Fibroblast of villous mesenchyme (primary cell): ENCODE measurements at places on chromosomes 3 and 15.

GRCh38 chr15:68211656-68212320 is 6.7 kb upstream of the CALML4 start:
- no peak for DNase-seq

DNA sequence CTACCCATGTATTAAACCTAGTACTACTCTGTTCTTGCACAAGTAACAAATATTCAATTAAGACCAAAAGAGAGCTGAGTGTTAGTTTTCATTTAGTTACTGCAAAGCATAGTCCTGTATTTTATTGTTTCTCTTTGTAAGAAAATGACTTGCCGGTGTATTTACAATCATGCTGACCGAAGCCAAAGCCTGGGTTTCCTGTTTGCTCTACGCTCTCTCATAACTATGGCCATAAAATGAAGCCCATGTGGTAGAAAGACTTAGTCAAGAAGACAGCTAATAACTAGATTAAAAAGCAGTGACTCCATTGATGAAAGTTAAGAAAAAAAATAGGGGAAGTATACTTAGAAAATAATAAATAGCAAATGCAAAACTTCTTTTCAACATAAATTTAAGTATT is 479.9 kb downstream of the CNTN4 start:
- DNase-seq: peak; percentile 56

DNA sequence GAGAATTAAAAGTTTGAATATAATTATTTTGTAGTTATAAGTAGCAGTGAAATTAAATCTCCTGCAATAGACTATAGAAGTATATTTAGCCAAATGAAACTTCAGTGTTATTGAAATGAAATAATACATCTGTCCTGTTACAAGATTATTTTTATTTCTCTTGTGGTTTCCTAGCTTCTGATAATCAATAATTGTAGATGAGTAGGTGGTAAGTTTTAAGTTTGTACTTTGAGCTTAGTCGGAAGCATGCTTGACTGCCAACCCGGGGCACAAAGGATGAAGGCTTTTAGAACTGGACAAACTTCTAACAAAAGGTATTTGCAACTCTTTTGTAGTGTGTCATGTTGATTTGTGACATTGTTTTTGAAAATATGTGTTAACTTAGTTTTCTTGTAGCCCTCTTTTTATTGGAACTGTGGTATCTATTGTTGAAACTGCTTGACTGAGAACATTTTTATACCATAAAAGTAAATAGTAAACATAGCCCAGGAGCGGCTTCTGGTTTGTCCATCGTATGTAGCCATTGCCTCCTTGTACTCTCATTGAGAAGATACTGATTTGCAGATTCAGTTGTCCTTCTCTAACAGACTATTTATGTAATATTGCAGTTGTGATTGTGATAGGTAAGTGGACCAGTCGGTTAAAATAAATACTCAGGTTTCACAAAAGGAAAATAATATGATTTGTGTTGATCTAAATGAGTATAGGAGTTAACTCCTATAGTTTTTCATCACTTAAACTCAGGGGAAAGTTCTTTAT is 2.9 kb downstream of the CTNNB1 start:
- DNase-seq: peak; percentile 33

DNA sequence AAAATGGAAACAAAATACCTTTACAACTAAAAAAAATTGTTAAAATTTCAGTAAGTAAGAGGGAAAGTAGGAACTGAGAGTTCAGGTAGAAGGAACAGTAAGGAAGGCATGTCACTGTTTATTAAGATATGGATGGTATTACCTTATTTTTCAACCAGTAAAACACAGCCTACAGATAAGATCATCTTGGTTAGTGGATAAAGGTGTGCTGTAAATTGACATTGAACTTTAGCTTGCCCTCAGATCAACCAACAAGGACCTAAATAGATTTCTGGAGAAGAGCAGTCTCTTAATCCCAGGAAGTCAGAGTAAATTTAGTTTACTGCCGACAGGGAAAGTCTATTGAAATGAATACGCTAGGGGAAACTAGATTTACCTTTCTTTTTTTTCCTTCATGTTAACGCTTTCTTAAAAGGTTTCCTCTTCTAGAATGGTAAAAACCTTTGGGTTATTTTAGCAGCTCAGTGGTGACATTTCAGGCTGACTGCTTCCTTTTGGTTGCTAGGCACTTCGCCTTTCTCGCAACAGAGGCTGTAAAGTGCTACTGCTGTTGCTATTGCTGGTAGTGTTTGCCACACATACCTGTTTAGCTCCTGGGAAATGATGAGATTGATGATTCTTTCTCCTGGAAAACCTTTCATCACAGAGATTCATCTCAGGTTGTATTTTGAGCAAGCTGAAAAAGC is 12.9 kb downstream of the DZIP3 start:
- no peak for DNase-seq

GRCh38 chr3:45010811-45011333 is 15.2 kb upstream of the CLEC3B start:
- DNase-seq: peak; percentile 62

DNA sequence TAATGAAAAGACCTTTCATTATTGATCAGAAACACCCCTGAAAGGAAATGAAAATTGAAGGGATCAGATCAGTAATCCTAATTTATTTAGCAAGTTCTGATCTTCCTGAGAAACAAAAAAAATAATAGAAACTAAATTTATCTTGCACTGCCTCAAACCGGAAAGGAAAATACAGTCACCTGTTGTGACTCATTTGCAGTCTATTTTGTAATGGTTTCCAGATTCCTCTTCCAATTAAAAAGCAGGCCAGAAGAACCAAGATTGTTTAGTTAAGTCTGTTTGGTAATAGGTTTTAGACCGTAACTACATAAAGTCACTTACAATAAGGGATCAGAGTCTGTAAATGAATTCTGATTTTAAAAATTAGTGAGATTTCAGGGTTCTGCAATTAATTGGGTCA is 49.7 kb upstream of the ATOSA start:
- peak; percentile 37 for DNase-seq

DNA sequence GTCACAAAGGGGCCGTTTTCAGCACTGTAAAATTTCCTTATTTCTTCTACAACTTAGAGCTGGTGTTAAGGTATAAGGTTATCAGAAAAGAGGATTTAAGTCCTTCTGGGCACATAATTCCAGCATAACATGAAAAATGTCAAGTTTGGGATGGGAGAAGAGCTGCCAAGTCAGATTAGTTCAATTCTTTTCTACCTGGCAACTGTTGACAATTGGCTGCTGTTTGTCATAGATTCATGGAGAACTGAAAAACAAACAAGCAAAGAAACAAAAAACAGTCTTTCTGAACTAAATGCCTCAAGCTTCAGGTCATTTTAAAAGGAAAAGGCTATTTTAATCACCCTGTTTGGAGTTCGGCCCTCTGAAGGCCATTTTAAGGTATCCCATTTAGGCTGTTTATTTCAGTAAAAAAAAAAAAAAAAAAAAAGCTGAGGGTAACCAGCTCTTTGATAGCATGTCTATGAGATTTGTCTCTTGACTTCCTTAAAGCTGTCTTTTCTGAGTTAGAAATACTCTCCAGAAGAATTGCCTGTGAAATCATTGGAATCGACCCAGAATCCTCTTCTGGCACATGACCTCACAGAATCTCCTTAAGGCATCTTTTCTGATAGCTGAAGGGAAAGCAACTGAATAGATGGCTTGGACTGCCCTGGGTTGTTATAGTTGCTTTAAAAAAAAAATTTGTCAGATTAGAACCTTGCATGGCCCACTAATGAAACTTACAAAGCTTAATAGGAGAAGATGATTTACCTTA is 173.3 kb downstream of the SEMA6D start:
- no peak for DNase-seq

DNA sequence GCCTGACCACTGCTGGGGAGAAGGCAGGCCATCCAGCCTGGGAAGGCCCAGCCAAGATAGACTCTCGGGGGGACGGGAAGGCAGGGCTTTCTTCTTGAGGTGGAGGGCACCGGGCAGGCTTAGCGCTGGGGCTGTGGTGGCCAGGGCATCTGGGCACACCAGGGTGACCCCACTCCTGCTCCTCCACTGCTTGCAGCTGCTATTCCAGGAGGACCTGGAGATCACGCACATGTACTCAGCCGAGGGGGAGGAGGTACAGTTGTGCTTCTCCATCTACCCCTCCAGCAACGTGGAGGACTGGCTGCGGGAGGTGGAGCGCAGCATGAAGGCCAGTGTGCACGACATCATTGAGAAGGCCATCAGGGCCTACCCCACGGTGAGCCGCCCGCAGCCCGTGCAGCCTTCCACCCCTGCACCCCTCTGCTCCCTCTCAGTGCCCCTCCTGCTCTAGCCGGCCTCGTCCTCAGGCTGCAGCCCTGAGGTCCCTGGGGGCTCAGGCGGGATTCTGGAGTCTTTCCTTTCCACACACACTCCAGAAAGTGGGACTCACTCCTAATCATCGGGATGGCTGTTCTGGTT is 42.3 kb downstream of the DNAH1 start:
- no peak for DNase-seq

- DNase-seq: no peak
Observed at GRCh38 chr3:127036209-127037020, 53.5 kb downstream of the PLXNA1 start.

GRCh38 chr15:85406916-85407315 is 26.5 kb downstream of the AKAP13 start:
- DNase-seq: peak; percentile 50

GRCh38 chr3:139252719-139253118 is 91.1 kb upstream of the MRPS22 start:
- DNase-seq: no peak

DNA sequence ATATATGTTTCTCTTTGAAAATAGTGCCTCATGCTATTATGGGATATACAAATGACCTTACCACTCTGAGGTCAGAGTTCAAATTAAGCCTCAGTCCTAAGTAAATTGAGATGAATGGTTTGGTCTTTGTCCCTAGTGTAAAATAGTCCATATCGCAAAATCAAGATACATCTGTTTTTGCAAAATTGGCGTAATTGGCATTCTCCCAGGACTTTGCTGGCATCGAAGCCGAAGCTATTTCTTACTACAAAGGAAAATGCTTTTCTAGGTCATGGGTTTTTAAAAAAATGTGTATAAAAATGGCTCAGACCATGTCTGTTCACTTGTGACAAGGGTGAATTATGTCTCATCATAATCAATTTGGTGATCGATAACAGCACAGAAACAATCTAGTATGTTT is 25.9 kb downstream of the ROBO2 start:
- DNase-seq: no peak

- DNase-seq: peak; percentile 86
Observed at GRCh38 chr3:64484289-64484992, 203.4 kb downstream of the ADAMTS9 start.

DNA sequence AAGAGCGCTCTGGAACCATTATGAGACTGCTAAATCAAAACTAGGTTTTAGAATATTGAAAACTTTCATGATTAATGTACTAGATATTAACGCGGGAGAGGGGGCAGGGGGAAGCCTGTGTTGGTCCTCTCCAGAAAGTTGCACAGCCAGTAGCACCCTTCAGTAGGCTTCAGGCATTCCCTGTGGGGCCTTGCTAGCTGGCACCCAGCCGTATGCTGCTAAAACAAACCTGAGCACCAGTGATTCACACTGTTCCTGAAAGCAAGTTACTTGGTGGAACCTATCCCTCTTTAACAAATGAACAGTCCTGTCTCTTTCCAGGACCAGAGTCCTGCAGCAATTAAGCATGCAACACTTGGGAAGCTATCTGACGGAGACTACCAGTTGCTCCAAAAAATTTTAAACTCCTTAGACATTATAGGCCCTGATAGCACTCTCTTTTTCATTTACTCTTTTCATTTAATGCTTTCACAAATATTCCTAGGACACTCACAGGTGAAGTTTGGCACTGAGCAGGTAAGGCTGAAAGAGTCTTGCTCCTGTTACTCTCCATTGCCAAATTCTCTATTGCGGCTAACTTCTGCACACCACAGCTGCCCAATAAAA is 1.2 kb upstream of the ATRIP start:
- DNase-seq: no peak

GRCh38 chr3:113741620-113742019 is 4.4 kb downstream of the NAA50 start:
- DNase-seq: peak; percentile 34

GRCh38 chr3:53083521-53083920 is 37.6 kb upstream of the SFMBT1 start:
- peak; percentile 15 for DNase-seq

GRCh38 chr3:5057272-5057671 is 64.8 kb upstream of the ARL8B start:
- DNase-seq: no peak
